ENCODE measurements at places on chromosomes 3 and 15.
A peak's percentile ranks its signal among the peaks of the same experiment; 100 is the strongest.

GRCh38 chr3:58681863-58682262, 15.3 kb upstream of the FAM3D start:
- DNase-seq = no peak

DNA sequence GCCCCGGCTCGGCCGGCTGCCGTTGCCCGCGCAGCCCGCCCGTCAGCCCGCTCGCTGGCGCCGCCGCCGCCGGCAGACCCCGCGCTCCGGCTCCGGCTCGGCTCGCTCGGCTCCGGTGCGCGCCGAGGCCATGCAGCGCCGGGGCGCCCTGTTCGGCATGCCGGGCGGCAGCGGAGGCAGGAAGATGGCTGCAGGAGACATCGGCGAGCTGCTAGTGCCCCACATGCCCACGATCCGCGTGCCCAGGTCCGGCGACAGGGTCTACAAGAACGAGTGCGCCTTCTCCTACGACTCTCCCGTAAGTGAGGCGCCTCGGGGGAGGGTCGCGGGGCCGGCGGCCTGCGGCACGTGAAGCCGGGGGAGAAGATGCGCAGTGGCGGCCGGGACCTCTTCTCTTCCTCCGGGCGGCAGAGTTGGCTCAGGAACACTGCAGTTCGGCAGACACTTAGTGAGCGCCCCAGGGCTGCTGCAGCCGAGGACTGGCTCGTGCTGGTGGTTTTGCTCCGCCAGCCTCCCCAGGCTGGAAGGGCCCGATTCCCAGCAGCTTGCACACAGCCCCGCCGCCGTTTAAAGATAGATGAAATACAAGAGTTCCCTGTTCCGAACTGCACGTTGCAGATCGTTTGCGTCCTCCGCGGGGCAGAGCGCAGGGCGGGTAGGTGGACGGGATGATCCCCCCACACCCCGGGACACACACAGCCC, 407 bp downstream of the USP13 start:
- DNase-seq = peak; percentile 60

GRCh38 chr3:196689941-196690660, 21.9 kb downstream of the CEP19 start:
- DNase-seq = no peak

- no peak for DNase-seq
Observed at GRCh38 chr3:138408751-138409570, 25.5 kb upstream of the ESYT3 start.

DNA sequence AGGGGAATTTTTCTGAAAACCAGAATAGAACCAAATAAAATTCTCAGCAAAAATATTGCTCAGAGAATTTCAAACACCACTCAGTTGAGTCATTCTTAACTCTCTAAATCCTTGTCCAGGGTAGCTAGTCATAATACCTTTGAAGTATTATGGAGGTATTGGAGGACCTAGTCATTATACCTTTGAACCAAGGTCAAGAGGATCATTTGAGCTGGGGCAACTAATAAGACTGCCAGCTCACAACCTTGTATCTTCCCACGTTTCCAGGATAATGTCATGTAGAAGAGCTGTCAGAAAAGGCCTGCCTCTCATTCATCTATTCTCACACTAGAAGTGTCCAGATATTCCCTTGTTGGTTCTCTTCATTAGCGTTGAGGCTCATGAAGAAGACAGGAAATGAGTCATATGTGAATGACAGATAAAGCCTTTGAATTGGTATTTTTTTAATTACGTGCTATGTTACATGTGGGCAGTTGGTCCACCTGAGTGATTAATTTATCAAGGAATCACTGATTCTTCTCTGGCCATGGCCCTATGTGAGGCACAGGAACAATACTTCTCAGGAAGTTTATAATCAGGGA, 48.3 kb downstream of the TOPAZ1 start:
- DNase-seq = no peak

GRCh38 chr3:54764911-54765310, 162.9 kb downstream of the LRTM1 start:
- no peak for DNase-seq

Data from stomach (tissue), 19 donors.